OCI-LY7 (cell line): ENCODE measurements at places on chromosomes 13 and 19.
A peak's percentile ranks its signal among the peaks of the same experiment; 100 is the strongest.

DNA sequence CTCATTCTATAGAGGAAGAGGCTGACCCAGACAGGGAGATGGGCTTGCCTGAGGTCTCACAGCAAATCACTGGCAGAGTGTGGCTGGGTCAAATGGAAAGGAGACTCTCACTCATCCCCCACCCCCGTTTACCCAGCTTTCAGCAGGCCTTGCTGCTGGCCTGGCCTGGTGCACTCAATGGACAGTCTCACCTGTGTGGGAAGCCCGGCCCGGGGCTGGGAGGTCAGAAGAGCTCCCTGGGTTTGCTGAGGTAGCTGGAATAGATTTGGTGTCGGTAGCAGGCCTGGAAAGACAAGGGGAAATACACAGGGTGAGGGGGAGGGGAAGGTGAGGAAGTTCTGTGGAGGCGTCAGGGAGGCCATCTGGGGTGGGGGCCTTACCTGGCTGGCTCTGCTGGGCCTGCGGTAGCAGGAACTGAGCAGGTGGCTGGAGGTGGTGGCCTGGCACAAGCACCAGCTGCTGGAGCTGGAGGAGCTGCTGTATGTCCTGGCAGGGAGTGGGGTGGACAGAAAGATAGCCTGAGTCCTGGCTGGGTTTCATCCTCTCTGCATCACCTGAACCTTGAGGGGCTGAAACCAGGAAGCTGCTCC lies 23.5 kb downstream of the ZNF574 start:
- DNase-seq, result no peak

DNA sequence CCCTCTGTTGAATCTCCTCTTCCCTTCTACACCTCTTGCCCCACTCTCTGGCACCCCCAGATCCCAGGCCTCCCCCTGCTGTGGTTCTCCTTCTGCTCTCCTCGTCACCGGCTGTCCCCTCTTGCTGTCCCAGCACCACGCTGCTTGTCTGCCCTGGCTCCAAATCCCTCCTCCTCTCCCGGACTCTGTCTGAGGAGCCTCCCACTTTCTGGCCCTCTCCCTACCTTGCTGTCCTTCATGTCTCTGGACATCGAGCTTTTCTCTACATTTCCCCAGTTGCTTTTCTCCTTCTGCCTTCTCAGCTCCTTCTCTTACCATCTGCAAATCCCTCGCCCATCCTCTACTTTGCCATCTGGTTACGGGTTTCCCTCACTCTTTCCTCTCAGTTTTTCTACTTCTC lies 1.2 kb downstream of the ZNF347 start:
- DNase-seq, result no peak

- no peak for DNase-seq
Measured at GRCh38 chr13:102768909-102769308, 4.7 kb downstream of the TEX30 start.

- no peak for DNase-seq
Measured at GRCh38 chr19:13260883-13261653, 110.9 kb downstream of the IER2 start.

DNA sequence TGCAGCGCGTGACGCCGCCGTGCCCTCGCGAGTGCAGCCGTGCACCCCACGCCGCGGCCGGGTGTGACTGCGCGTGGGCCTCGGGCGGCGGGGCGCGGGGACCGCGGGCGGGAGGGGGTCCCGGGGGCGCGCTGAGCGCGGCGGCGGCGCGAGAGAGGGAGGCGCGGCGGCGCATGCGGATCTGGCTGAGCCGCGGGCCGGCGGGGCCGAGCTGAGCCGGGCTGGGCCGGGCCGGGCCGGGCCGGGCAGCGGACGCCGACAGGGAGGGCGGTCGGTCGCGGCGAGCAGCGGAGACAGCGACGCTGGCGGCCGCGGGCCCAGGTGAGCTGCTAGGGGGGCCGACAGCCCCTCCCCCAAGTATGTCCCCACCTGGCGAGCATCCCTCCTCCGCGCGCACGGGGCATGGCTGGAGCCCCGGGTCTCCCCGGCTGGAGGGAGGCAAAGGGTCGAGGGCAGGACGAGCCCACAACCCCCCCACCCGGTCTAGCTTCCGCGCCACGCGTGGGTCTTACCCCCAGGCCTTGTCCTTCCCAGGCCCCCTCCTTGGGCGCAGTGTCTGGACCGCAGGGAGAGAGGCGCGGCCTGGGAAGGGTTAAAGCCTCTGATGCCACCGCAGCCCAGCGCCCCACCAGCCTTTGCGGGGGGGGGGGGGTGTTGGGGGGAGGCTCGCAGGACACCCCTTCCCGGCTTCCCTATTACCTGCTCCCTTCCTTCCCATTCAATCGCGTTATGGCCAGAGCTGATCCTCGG lies at the start of gene SPTBN4:
TSS of gene SPTBN4 (plus strand) at position 17 of the 750 bp plus-strand sequence. CDS start 5,621 bp downstream, outside the sequence.
- DNase-seq, result no peak

DNA sequence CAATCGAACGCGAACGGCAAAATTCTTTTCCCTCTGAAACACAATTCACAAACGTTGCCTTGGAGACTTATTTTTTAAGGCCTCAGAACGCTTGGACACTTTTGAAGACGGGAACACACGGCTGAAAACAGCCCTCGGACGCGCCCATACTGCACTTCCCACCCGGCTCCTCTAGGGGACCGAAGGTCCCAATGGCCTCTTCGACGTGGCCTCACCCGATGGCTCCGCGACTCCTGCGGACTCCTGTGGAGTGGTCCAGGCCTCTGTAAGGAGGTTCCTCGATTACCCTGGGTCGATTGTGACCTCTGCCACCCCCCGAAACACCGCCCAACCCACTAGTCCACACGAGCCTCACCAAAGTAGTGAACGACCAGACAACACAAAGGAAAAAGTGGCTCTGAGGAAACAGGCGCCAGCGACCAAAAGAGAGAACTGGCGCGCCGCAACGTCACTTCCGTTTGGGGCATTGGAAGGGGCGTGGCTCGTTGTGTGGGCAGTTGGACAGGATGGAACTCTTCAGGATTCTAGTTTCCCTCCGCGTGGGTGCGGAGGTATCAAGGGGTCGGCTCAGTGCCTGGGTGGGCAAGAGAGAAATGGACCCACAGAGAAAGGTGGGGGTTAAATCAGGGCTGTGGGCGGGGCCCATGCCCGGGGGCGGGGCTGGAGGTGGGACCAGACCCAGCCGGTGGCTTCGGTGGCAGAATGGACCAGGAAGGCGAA lies at the start of gene ZNF560:
TSS of gene ZNF560 (minus strand) at position 434 of the 720 bp plus-strand sequence. CDS start 23,303 bp downstream, outside the sequence.
- no peak for DNase-seq

DNA sequence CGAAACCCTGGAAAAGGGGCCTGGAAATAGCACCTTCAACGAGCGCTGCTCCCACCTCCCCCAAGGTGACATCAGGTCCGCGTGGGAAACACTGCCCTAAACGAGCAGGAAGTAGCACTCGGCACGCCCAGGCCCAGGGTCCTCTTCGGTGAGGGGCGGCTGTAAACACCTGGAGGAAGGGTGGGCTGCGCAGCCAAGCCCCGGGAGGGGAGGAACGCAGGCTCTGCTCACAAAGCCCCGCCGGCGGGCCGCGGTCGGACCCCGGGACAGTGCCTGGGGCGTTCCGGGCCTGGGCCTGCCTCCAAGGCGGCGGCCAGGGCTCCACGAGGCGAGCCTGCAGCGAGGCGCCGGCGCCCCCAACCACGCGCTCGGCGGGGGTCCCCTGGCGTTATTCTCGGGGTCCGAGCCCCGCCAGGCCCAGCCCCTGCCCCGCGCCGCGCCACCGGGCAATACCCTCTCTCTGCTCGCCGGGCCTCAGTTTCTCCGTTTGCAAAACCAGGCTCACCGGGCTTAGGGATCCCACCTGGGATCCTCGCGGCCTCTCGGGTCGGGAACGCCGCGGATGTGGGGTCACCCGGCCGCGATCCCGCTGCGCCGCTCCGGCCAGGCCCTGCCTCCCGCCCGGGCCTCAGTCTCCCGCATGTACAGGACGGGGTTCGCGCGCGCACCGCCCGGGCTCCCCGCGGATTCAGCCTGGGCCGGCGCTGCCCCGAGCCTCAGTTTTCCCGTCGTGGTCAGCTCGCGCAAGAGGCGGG lies 630 bp downstream of the RNF126 start:
- DNase-seq, result peak; percentile 82
